ENCODE measurements at places on chromosomes 4 and X.

DNA sequence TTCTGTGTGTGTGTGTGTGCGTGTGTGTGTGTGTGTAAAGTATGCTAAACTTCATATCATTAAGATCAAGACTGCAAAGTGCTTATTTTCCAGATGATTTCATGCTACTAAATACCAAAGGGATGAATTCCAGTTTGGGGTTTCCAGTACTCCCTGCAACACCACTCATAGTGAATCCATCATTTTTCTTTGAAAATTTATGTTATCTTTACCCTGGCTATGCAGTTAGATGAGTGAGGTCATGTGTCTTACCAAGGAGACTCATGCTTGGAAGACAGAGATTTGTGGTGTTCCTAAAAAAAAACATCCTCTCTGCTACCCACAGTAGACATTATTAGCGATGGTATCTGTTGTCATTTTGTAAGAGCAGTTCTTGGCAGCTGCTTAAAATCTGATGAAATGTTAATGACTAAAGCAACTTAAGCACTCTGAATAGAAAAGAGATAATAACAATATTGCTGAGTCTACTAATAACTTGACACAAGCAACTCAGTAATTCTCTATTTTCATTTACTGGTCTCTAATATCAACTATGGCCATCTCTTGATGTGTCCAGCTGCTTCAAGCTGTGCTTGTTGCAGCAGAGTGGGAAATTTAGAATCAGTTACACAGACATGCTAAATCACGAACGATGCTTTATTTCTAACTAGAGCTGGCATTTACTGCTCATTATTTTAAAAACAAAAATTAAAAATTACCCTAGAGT lies 1953.0 kb upstream of the IGFBP7 start:
- DNase-seq: no peak

DNA sequence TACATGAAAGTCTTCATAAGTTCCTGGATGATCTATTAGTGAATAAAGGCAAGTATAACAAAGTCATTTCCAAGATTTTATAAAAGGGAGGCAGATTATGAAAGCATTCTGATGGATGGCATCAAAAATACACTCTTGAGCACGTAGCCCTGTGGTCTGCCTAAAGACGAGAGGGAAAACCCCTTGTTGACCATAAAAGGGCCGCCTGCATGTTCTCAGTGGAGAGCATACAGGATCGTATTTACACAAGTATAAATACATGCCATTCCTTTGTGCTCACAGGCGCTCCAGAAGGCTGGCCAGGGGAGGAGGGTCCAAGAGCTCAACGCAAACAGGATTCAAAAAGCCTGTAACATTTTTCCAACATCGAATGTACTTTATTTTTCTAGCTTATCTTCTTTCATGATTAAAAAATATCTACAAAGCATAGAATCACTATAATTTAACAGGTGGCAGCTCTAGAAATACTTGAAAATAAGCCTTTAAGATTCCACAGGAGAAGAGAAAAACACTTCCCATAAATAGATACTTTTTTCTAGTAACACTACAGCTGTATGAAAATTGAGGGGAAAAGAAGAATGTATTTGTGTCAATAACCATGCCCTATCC lies 29.6 kb downstream of the PDGFC start:
- DNase-seq: no peak

DNA sequence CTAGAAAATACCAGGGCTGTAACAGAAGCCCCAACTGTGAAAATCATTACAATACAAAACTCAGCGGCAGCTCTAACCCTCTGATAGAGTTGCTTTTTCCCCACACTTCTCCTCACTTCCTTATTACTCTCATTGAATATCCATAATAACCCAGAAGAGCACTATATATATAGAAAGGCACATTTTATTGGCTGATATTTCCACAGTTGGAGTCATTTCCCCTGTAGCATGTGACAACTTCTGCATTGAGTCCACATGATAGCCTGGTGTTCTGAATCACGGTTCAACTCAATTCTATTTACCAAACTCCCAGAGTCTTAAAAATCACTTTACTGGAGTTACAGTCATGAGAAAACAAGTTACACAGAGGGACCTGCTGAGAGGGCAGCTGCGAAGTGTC lies 46.6 kb upstream of the NWD2 start:
- DNase-seq: no peak

GRCh38 chrX:65745992-65746391 lies 78.5 kb downstream of the MSN start:
- DNase-seq: no peak

- DNase-seq: no peak
Observed at GRCh38 chrX:13013363-13014110, 30.9 kb downstream of the FAM9C start.

GRCh38 chrX:53412446-53412845 lies 10.0 kb downstream of the SMC1A start:
- DNase-seq: no peak

DNA sequence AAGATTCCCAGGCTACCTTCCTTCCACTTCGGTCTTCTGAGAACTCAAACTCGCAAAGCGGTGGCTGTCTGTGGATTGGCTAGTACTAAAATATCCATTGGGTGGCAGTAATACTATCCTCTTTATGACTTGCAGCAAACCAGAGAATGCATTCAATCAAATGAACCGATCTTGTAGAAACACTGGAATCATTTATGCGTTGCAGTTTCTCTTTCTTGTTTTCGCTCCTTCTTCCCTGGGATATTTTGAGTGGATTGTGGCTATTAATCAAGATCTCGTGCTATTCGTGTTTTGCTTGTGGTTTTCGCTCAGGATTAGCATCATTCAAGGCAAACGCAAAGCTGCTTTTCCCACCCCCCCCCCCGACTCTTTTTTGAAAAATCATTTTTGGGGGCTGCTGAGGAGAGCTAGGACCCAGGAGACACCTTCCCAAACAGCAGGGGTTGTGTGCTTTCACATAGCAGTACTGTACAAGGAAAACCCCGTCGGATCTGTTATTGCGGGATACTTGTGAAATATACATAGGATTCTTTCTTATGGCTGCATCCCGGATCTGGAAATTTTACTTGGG lies at the start of gene IL1RAPL1:
TSS of gene IL1RAPL1 (plus strand) at position 466 of the 571 bp plus-strand sequence.
- no peak for DNase-seq

DNA sequence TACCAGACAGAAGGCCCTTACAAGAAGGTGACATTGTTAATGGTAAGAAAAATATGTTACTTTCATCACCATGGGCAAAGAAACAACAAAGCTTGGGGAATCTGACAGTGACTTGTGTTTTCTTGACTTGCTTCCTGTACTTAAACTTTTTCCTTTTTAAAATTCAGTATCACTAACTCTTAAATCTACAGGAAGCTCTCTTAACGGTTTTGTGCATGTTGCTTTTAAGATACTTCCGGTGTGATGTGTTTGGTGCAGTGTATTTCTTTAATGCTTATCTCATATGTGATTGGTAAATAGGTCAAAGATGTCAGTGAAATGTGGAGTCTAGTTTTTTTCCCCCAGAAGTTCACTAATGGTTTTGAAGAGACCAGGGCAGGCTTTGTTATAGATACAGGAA lies 45.2 kb downstream of the ADH5 start:
- DNase-seq: no peak

DNA sequence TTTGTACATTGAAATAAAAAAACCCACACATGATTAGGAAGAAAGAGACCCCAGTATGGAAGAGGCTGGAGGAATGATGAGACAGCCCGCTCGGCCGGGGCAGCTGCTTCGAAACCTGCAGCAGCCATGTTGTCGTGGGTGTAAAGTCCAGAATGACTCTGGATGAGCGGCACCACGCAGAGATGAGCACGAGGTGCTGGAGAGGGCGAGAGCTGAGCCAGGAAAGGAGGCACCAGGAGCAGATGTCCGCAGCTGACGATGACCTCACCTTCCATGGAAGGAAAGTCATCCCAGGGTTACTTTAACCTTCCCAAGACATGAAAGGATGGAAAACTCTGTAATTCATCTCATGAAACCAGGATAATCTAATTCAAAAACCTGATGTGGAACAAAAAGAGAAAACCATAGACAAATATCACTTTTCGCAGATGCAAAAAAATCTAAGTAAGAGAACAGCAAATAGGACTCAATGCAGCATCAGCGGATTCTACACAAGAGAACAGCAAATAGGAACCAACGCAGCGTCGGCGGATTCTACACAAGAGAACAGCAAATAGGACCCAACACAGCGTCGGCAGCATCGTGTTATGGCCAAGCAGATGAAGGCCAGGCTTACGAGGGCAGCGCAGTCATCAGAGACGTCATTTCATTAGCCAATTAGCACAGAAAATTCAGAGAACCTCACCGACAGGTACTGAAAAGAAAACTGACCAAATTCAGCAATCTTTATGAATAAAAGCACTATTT lies 25.9 kb upstream of the SPON2 start:
- DNase-seq: no peak

- DNase-seq: no peak
Observed at GRCh38 chr4:55661398-55662056, 25.4 kb upstream of the NMU start.

DNA sequence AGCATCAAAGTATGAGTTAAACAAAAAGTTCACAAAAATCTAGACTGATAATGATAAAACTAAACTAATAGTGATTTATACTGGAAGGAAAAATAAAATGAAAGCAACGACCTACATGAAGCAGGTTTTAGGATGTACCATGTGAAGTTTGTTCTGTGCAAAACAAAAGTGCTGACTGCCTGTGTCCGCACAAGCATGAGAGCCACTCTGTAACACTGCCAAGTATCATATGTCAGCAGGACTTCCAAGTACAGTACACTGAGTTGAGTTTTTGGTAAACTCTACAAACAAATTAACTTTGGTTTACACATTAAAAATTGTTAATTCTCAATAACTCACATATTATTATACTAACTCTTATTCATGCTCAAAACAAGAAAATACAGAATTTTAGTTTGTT lies 459.0 kb downstream of the PDGFC start:
- no peak for DNase-seq

- DNase-seq: no peak
Observed at GRCh38 chr4:36997727-36998126, 246.8 kb upstream of the NWD2 start.

GRCh38 chr4:73707918-73708577 lies 32.3 kb upstream of the CXCL8 start:
- DNase-seq: peak; percentile 8

- DNase-seq: no peak
Observed at GRCh38 chrX:108245462-108245861, 153.9 kb downstream of the ATG4A start.

- DNase-seq: no peak
Observed at GRCh38 chr4:174496631-174497432, 25.5 kb downstream of the HPGD start.

- no peak for DNase-seq
Observed at GRCh38 chr4:54499308-54500074, 158.3 kb upstream of the KIT start.

GRCh38 chr4:127188847-127189246 lies 443.9 kb upstream of the INTU start:
- DNase-seq: no peak

- no peak for DNase-seq
Observed at GRCh38 chr4:106614441-106614840, 245.9 kb upstream of the GIMD1 start.

DNA sequence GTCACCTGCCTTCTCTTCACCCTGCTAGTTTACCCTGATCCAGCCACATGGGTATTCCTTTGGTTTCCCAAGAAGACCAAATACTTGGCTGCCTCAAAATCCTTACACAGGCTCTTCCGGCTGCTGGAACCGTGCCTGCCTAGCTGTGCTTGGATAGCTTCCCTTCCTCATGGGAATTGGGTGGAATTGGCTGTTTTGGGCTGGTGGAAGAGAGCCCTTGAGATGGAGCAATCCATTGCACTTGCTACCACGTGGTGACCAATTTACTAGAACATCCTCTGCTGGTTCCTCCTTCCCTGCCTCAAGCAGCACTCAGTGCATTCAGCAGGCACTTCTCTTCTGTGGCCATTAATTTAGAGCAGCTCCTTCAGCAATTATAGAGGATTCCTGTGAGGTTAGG lies 119.3 kb upstream of the AP1S2 start:
- no peak for DNase-seq

DNA sequence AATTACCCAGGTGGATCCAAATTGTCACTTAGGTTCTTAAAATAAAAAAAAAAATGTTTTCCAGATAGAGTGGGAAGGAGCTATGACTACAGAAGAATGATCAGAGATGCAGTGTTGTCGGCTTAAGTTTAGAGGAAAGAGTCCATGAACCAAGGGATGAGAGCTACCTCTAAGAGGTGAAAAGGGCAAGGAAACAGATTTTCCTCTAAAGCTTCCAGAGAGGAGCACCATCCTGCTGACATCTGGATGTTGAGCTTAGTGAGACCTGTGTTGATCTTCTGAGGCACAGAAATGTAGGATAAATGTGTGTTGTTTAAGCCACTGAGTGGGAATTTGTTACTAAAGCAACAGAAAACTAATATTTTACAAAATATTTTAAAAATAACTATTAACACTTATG lies 498.7 kb downstream of the SPOCK3 start:
- DNase-seq: no peak

- DNase-seq: no peak
Observed at GRCh38 chr4:41427306-41427882, 110.6 kb upstream of the LIMCH1 start.

- DNase-seq: no peak
Observed at GRCh38 chrX:4485912-4486311, 772.5 kb upstream of the PRKX start.

GRCh38 chr4:2138846-2139500 lies 79.8 kb downstream of the NAT8L start:
- no peak for DNase-seq

DNA sequence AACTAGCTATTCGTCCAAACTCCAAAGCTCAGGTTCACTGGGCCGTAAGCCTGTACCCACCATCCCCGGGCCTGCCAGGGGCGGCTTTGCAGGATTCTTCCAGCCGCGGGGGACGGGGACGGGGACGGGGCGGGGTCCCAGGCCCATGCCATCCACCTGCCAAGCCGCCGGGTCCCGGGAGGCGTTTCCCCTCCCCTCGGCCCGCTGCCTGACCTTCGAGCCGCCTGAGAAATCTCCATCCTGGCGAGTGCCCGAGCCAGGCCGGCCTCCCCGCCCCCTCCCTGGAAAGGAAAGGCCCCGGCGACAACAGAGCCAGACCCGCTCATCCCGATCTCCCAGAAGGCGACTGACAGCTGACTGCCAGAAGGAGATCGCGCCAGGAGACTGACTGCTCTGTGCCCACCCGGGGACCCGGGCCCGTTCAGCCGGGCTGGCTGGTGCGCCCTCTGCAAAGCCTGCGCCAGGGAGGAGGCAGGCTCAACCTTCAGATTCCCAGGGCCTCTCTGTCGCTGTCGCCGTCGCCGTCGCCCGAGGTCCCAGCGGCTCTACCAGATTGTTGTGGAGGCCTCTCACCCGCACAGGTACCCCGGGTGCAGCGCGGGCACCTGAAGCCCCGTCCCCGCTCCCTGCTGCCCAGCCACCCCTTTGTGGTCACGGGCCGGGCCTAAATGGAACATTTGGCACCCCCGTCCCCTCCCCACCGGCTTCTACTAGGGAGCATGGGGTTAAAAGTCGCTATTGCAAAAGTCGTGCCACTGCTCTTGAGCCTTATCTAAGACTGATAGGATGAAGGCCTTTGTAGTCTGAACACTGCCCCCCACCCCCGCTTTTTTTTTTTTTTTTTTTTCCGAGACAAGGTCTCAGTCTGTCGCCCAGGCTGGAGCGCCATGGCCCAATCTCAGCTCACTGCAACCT lies at the start of gene RGN:
TSS of gene RGN (plus strand) at position 315 of the 915 bp plus-strand sequence. CDS start 2,702 bp downstream, outside the sequence.
- peak; percentile 4 for DNase-seq

Data from posterior cingulate gyrus (tissue), 11 donors.